ENCODE measurements at places on chromosomes 5 and 9.

- no peak overlapping the region for H3K27ac ChIP-seq
- no peaks in the 10 kb centered on the region for H3K36me3 ChIP-seq
- H3K4me3 ChIP-seq, result no peak overlapping the region
- peak; percentile 81 for DNase-seq
- H3K4me1 ChIP-seq, result no peaks in the 10 kb centered on the region
Observed at GRCh38 chr5:30401479-30402058, 791.9 kb upstream of the CDH6 start.

DNA sequence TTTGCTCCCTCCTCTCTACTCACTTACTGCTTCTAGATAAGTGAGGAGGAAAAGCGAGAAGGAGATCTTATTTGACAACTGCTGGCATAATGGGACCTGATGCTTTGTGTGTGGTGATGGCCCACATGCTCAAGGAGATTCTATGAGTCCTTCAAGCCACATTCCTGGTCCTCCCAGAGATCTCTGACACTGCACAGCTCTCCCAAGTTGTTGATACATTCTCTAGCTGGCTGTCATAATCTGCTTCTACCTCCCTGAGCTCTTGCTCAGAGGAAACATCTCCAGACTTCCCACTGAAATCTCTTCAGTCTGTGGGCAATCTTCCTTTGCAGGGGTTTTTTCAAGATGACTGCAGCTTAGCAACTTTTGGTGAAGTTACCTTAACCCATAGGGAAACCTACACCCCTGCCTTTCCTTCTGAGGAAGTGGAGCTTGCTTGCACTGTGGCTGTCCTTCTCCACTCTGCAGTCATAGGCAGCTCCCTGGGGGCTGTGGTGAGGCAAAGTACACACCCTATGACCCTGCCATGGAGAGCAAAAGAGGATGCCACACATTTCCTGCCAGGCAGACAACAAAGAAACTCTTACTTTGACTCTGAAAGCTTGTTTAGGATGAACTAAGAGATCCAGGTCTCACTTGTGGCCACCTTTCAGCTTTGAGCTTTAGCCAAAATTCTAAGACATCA lies 163.8 kb downstream of the TMEM38B start:
- H3K4me3 ChIP-seq, result no peak overlapping the region
- no peaks in the 10 kb centered on the region for H3K4me1 ChIP-seq
- no peaks in the 10 kb centered on the region for H3K27me3 ChIP-seq
- no peaks in the 10 kb centered on the region for H3K36me3 ChIP-seq
- no peak overlapping the region for H3K27ac ChIP-seq

GRCh38 chr5:421287-421880 lies 21.6 kb upstream of the EXOC3 start:
- peak overlapping the region; percentile 32 for H3K4me3 ChIP-seq
- no peak for DNase-seq
- no peak overlapping the region for H3K27ac ChIP-seq
- H3K4me1 ChIP-seq, result no peaks in the 10 kb centered on the region
- H3K27me3 ChIP-seq, result no peaks in the 10 kb centered on the region

- H3K36me3 ChIP-seq, result no peaks in the 10 kb centered on the region
- H3K27me3 ChIP-seq, result no peaks in the 10 kb centered on the region
- H3K4me1 ChIP-seq, result no peaks in the 10 kb centered on the region
- H3K27ac ChIP-seq, result no peak overlapping the region
Observed at GRCh38 chr9:6054280-6055099, 39.1 kb upstream of the RANBP6 start.

DNA sequence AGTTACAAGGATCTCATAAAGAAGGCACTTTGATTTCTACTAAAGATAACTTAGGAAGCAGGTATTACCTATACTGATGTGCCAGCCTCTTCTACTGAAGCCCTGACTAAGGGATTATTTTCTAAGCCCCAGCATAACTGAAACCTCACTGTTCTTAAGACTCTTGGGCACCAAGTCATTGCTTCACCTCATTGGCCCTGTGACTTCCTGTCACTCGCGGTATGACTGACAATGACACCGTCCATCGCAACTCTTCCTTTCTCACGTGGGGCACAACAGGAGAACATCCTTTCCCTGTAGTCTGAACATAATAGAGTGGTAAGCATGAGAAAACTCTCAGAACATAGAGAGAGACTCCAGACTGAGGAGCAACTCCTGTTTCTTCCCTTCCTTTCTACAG lies 6.4 kb downstream of the OR2V2 start:
- no peak for DNase-seq
- H3K27ac ChIP-seq, result no peak overlapping the region
- no peaks in the 10 kb centered on the region for H3K27me3 ChIP-seq

- no peak for DNase-seq
- H3K4me3 ChIP-seq, result no peak overlapping the region
- peaks cover under 1% of the 10 kb centered on the region for H3K4me1 ChIP-seq
- H3K27me3 ChIP-seq, result no peaks in the 10 kb centered on the region
Observed at GRCh38 chr5:126471875-126472537, 48.8 kb downstream of the GRAMD2B start.

GRCh38 chr9:114921171-114921570 lies 9.2 kb downstream of the TNFSF8 start:
- H3K4me3 ChIP-seq, result no peak overlapping the region
- H3K36me3 ChIP-seq, result no peaks in the 10 kb centered on the region
- no peaks in the 10 kb centered on the region for H3K27me3 ChIP-seq

- H3K4me3 ChIP-seq, result no peak overlapping the region
Observed at GRCh38 chr9:70589571-70590314, 175.3 kb upstream of the KLF9 start.

DNA sequence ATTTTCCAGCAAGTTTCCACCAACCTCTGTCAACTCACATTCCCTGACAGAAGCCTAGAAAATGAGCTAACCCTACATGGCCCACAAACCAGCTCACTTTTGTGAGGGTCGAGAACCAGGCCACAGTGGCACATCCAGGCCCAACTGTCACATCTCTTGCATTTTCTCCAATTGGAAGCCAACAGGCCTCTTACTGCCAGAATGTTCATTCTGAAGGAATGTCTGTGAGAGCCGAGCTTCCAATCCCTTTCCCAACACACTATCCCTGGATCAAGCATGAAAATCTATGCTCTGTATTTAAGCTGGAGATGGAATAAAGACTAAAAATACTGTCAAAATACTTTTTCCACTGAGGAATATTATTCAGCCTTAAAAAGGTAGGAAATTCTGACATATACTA lies 20.0 kb downstream of the MARCHF3 start:
- H3K36me3 ChIP-seq, result no peaks in the 10 kb centered on the region
- H3K4me1 ChIP-seq, result peaks cover 11% of the 10 kb centered on the region
- no peaks in the 10 kb centered on the region for H3K27me3 ChIP-seq
- no peak overlapping the region for H3K27ac ChIP-seq
- H3K4me3 ChIP-seq, result no peak overlapping the region

DNA sequence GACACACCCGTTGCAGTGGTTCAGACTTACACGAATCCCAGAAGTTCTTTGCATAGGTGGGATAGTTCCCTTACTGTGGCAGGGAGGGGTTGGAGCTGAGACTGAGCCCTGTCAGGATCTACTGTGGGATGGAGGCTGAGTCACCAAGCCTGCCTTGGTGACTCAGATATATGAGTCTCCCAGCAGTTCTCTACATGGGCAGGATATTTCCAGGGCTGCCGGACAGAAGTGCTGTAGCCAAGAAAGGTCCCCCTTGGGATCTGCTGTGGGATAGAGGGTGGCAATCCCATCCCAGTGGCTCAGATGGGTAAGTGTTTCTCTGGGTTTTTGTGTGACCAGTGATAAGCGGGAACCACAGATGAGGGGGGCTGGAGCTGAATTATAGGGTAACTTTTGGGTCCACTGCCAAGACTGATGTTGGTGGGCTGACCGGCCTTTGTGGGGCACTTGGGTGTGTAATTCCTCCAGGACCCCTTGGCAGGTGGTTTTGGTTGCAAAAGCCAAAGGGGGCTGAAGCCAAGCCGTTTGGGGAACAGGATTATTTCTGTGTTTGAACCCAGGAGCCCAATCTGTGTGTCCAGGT lies 18.7 kb downstream of the XRCC4 start:
- no peaks in the 10 kb centered on the region for H3K36me3 ChIP-seq
- no peaks in the 10 kb centered on the region for H3K27me3 ChIP-seq
- H3K4me3 ChIP-seq, result no peak overlapping the region
- no peak for DNase-seq

GRCh38 chr9:78213712-78214111 lies 22.2 kb upstream of the CEP78 start:
- no peak overlapping the region for H3K27ac ChIP-seq
- H3K36me3 ChIP-seq, result no peaks in the 10 kb centered on the region
- no peaks in the 10 kb centered on the region for H3K4me1 ChIP-seq
- no peak for DNase-seq

- no peak for DNase-seq
- H3K27me3 ChIP-seq, result no peaks in the 10 kb centered on the region
- no peaks in the 10 kb centered on the region for H3K4me1 ChIP-seq
- H3K36me3 ChIP-seq, result no peaks in the 10 kb centered on the region
- no peak overlapping the region for H3K27ac ChIP-seq
Observed at GRCh38 chr9:112295174-112295573, 38.2 kb downstream of the PTBP3 start.

DNA sequence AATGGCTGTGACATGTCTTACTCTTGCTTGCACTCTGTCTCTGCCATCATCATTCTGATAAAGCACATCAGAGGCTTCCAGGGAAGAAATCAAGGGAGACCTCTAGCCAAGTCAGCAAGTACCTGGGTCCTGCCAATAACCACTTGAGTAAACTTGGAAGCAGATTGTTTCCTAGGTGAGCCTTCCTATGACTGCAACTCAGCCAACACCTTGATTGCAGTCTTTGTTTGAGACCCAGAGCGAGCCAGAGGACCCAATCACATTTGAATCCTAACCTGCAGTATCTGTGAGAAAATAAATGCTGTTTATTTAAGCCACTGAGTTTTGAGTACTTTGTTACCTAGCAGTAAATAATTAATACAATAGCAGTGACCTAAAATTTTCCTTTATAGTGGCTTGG lies 356.8 kb upstream of the CHD1 start:
- H3K27ac ChIP-seq, result no peak overlapping the region
- H3K36me3 ChIP-seq, result no peaks in the 10 kb centered on the region
- H3K4me3 ChIP-seq, result no peak overlapping the region
- DNase-seq, result no peak

DNA sequence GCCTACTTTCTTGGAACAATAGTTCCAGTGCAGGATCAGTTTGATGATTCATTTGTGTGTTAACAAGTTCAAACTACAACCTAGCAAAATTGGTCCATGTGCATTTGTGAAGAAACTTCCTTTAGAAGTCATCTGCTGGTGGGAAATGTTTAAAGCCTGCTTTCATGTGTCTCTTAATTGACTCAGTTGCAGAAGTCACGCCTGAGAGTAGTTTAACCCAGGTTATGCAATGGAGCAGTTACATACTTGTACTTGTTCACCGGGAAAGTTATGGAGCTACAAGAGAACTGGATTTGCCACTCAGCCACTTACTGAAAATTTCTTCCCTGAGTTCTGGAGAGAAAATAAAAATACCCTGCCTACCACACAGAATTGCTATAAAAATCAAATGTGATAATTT lies 1397.8 kb downstream of the PTPRD start:
- no peaks in the 10 kb centered on the region for H3K4me1 ChIP-seq
- no peaks in the 10 kb centered on the region for H3K27me3 ChIP-seq
- DNase-seq, result no peak
- no peak overlapping the region for H3K27ac ChIP-seq
- H3K36me3 ChIP-seq, result no peaks in the 10 kb centered on the region

DNA sequence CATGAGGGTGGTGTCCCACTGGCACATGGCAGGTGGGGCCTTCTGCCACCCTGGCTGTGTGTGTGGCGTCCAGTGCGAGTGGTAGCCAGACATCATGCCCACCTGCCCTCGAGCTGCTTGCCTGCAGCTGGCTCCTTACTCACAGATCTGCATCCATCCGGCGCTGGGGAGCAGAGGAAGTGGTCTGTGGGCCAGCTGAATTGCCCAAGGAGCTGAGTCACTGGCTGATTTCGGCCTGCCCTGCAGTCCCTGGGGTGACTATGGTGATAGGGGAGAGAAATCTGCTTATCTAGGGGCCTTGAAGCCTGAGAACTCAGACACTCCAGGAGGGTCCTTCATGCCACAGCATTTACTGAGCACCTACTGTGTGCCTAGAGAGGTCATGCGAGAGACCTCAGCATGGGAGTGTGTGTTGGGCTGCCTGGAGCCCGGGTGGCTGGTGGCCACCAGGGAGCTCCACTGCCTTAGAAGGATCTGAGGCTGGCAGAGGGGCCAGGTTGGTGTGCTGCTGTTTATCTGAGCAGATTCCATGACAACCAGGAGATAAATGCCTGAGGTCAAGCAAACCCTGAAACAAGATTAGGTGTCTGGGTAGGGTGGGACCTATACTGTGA lies 57.1 kb downstream of the SLC22A5 start:
- H3K4me3 ChIP-seq, result no peak overlapping the region
- H3K27me3 ChIP-seq, result no peaks in the 10 kb centered on the region
- H3K36me3 ChIP-seq, result no peaks in the 10 kb centered on the region
- H3K4me1 ChIP-seq, result peaks cover 39% of the 10 kb centered on the region

DNA sequence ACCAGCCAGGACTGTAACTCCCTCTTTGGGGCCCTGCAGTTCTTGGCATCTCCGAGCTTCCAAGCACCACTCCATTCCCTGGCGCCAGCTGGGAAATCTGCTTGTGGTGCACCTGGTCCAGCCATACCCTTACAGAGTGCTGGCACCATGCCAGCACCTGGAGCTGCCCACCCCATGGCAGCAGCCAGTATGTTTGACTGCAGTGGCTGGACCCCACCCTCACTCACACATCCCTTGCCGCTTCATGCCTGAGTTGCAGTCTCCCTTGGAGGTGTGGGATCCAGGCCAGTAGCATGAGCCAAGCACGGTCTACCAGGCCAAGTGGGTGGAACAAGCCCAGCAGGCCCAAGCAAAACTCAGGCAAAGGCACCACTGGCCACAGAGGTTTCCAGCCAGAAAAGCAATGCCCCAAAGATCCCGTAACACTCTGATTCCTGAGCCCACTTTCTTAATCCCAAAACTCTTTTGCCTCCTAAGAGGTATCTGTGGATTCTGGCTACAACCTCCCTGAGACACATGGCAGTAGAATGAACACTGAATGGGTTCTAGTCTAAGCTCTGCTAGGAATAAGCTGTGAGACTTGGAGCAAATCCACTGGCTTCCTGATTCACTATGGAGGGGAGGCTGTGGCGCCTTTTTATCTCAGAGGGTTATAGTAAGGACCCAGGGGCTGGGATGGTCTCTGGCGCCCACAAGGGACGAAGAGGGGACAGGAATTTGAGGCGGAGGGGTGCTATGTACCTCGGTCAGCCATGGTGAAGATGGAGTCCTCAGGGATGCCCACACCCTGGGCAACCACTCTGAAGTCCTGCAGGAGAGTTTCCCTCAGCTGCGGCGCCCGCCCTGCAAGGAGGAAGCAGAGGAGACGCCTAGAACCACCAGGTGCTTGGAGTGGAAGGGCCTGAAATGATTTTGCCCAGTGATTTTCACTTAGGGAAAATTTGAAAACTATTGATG lies 5.6 kb downstream of the AMBP start:
- peak; percentile 52 for DNase-seq
- no peaks in the 10 kb centered on the region for H3K4me1 ChIP-seq
- H3K4me3 ChIP-seq, result no peak overlapping the region
- no peak overlapping the region for H3K27ac ChIP-seq
- H3K27me3 ChIP-seq, result no peaks in the 10 kb centered on the region

- peaks cover 9% of the 10 kb centered on the region for H3K4me1 ChIP-seq
- H3K36me3 ChIP-seq, result no peaks in the 10 kb centered on the region
- no peak overlapping the region for H3K27ac ChIP-seq
- H3K27me3 ChIP-seq, result no peaks in the 10 kb centered on the region
- DNase-seq, result peak; percentile 61
Observed at GRCh38 chr9:79617395-79617794, 45.6 kb downstream of the TLE4 start.
